NCI-H1694 treated with DMSO at 0.1 percent for 48 hours (cell line): ENCODE measurements at places on chromosomes 11 and 22.

DNA sequence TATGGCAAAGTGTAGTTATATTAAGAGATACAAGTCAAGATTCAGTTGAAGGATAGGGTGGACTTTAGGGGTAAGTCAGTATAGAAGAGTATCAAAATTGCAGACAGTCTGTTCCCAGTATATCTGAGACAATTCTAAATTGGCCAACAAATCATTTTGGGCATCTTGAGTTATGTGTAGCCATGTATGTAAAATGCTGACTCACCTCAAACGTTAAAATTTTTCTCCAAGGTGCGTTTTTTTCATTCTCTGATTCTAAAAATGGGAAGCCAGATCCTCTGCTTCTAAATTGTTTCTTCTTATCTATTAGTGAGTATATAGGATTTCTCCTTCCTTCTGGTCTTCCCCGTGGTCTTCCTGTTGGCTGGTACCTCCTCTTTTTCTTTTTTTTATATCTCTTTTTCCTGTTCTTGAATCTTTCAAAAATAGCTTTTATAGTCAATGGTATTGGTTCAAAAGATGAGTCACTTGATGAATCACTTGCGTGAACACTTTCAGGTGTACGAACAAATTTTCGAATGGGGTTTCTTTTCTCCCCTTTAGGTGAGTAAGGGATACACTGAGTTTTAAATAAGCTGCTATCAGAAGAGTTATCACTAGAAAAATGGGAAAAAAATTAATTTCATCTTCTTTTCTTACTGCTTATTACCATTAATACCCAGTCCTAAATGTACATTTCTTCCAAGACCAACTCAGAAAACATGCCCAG, 3.2 kb downstream of the TAF1D start:
- DNase-seq, result no peak

DNA sequence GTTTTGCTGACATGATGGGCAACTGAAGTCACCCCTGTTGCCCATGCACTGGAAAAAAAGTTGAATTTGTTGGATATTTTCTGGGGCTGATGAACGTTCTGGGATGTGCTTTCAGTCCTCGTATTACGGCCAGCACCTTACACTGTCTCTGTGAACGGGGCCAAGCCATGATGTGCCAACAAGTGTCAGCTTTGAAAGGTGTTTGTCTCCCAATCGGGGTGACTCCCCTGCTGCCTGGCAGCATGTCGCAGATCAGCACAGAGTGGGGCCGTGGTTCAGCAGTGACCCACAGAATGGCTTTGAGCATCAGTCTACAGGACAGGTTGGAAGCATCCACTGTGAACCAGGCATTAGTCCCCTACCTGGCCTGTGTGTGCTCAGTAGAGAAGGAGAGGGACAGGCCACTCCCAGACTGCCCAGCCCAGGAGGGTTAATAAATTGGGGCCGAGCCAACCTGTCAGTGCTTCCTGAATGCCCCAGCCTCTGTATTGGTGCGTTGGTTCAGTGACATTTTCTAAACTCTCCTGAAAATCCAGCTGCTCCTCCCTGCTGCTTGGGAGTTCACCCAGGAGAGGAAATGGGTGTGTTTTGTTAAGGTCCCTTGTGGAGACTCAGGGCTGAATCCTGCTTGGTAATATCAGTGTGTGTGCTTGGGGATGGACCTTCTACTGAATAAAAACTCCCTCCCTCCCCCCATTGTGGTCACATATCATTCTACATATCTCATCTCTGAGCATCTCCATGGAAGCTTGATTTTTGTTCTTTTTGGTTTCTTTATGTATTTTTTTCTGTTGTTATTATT, 50.7 kb upstream of the TTC12 start:
- DNase-seq, result no peak

DNA sequence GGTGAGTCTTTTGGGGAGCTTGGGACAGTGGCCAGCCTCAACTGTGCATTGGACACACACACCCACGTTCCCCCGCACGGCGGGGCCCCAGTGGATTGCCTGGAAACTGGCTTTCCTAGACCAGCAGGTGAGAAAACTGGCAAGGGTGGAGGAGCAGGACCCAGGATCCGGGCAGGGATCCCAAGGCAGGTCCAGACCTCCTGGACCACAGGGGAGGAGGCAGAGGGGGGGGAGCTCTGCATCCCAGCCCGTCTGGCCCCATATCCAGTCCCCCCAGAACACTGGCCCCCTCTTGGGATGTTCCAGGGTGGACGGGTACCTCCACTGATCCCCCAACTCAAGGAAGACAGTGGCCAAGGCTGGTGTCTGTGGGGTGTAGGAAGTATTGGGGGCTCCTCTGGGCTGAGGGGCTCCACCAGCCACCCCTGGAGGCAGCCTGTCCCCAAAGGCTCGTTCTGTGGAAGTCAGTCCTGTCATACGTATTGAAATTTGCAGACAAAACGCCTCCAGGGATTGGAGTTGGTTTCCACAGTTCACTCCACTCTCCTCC, 89.3 kb upstream of the LINC01488 start:
- DNase-seq, result no peak

DNA sequence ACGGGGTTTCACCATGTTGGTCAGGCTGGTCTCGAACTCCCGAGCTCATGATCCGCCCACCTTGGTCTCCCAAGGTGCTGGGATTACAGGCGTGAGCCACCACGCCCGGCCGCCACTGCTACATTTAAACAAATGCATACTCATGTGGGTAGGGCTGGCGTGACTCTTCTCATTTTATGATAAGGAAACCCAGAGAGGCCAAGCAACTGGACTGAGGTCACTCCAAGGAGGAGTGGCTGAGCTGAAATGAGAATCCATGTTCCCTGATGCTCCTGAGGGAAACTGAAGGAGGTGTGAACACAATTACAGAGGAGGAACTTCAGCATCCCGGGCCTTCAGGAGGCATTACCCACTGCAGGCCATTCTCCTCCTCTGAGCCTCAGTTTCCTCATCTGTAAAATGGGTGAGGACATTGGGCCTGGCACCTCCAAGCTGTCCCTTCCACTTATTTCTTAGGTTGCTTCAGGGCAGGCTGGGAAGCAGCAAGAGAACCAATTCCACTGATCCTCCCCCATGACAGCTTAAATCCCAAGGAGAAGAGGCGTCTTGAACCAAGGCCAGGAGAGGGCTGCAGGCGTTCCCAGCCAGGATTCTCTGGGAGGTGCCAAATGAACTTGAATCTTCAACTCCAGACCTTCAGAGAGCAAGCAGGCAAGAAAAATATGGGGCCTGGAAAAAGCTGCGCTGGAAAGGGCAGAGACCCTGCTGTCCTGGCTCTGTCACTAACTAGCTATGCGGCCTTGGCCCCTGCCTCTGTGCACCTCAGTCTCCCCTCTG, 2.9 kb downstream of the TST start:
- no peak for DNase-seq

DNA sequence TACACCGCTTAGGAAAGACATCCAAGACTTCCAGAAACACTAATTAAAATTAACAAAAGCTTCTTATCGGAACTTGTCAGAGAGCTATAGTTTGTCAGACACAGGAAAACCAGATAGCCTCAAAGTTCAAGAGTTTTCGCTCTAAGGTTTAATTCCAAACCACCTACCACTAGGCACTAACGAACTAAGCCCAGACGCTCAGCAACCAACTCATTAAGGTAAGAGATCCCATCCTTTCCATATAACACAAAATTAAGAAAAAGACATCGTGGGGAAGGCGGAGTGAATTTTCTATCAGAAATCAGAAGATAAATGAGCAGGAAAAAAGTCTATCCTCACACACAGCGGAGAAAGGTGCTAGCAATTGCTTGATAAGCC, 382 bp downstream of the IMMP1L start:
- DNase-seq, result no peak

GRCh38 chr11:68962527-68963250, 18.1 kb downstream of the MRGPRD start:
- DNase-seq, result no peak

- DNase-seq, result no peak
These were observed 727.6 kb upstream of the LUZP2 start for GRCh38 chr11:23769214-23769613.

DNA sequence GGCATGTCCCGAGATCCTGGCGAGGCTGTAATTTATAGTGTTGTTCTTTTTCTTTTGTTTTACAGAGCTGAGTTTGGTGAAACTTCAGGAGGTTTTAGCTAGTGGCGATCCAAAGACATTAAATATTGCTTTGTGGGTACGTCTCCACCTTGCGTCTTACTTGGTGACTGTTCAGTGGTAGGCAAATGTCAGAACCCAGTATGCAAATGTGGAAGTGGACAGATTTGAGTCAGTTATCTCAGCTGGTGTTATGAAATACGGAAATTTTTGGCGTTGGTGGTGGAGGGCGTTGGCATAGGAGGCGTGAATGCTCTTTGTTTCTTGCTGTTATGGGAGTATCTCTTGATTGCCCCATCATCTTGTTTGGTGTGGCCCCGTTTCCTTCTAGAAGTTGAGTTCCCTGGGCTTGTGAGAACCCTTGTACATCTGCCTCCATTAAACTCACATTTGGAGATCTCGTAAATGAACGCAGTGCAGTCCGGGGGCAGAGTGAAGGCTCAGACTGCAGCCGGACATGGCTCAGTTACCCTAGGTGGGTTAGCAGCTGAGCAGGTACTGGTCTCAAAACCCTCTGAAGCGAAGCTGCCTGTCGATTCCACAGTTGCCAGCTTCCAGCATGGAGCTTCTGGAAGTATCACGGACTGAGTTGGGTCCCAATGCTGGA, 39.9 kb downstream of the PTPRJ start:
- DNase-seq, result no peak

DNA sequence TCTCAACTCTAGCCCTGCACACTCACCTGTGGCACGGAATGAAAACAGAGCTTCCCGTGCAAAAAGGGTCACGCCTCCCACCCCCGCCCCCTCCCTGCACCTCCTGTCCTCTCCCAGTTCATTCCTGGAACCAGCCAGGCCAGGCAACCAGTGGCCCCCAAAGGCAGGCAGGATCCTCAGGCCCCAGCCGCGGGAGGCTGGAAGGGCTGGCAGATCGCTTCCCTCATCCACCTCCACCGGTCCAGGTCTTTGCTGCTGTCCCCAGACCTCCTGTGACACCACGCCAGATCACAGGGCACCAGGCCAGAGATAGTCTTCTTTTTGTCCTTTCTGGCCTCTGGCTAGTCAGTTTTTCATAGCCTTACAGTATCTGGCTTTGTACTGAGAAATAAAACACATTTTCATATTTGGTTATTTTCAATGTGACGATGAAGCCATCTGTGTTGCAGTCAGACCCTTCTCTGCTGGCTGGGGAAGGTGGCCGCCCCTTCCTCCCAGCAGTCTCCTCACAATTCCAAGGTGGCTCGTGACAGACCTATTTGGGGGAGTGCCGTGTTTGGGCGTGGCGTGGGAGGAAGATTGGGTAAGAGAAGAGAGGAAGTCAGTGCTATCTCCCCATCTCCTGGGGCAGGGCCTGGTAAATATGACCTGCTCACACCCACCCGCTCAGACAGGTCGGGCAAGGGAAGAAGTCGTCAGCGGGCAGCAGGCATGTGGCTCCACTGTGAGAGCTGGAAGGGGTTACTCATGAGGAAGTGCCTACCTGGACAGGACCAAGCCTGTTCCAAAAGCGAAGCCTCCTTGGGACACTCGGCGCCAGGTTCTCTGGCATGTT, 9.1 kb downstream of the SSH3 start:
- DNase-seq, result no peak

DNA sequence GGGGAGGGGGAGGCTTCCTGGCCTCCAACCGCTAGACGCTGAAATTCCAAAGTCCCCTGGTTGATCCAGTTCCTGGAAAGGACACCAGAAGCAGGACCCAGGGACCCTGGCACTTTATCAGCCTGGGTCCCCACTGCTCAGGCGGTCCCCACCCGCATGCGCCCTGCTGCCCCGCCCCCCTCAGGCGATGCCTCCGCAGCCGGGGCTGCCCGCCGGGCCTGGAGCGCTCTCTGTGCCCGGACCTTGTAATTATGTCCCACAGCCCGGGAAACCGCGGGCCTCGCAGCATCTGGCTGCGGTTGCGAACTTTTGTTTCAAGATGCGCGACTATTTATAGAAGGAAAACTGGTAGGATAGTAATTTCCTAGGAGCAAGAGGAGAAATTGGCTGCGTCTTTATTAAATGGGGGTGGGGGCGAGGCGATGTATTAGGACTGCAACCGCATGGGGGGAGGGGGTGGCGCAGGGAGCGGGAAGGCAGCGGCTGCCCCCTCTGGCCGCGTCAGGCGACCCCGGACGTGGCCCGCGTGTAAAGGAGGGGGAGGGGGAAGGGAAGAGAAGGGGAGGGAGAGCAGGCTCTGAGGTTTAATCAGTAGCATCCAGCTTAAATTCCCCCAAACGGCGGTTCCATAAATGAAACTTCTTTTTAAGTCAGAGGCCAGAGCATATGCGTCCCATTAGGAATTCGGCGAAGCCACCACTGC, 6.1 kb downstream of the WNT7B start:
- no peak for DNase-seq

DNA sequence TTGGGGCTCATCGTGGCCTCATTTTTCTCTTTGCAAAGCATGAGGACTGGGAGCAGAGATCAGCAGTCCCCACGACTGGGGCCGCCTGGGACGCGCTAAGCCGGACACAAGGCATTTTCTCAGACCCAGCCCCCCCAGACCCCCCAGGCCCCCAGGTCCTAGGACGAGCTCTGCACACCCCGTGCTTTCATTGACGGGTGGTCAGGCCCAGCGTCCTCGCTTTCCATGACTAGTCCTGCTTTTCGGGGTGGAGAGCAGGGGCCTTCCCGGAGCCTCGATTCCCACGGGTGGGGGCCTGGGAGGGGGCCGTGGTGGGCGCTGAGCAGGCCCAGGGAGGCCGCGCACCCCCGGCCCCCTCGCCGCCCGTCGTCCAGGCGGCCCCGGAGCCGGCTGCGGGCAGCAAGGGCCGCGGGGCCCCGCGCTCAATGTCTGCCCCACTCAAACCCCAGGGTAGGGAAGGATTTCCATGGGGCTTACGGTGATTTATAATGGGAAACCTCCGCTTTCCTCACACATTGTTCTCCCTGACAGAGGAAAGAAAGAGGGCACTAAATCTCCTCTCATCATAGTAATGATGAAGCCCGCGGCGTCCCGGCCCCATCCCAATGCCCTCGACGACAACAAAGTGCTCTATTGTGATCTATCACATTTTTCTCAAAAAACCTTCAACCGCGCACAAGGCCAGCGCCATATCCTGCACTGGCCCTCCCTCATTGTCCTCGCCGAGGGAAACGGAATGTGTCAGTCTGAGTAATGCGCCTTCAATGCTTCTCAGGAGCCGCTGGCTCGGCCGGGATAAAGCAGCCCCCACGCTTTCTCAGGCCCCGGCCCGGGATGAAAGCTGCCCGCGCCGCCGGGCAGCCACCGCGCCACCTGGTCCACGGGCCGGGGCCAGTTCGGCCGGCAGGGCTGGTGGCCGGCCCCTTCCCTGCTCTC, 10.4 kb upstream of the LINC01488 start:
- DNase-seq, result no peak

DNA sequence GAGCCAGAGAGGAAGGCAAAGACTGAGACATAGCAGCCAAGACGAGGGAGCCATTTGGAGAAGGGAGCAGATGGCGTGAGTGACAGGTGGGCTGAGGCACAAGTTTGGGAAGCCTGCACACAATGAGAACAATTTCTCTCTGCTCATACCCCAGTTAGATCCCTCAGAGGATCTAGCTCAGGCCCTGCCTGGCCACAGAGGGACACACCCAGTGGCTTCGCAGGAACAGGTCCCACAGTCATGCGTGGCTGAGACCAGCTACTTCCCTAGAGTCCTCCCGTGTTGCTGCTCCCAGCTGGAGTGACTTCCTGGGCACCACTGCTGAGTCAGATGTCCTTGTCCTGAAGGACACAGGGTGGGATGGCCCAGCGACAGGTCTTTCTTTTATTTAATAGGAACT, 33.4 kb upstream of the LYVE1 start:
- DNase-seq, result no peak
